Uterus (tissue), 4 donors: ENCODE measurements at places on chromosomes 6 and 20. TPM values are rescaled to one million over a fixed set of nuclear protein-coding genes. Genes with fewer than 3 reads are reported as not detected.

ZSCAN23 gene
- total RNA-seq: 21.3 TPM

PXMP4 gene
- 13.8 TPM for total RNA-seq

AKAP12 gene
- 47.6 TPM for total RNA-seq

SIGLEC1 gene
- total RNA-seq: 7.9 TPM

APCDD1L gene
- total RNA-seq: not detected

SMAP1 gene
- 27.4 TPM for total RNA-seq

DNA sequence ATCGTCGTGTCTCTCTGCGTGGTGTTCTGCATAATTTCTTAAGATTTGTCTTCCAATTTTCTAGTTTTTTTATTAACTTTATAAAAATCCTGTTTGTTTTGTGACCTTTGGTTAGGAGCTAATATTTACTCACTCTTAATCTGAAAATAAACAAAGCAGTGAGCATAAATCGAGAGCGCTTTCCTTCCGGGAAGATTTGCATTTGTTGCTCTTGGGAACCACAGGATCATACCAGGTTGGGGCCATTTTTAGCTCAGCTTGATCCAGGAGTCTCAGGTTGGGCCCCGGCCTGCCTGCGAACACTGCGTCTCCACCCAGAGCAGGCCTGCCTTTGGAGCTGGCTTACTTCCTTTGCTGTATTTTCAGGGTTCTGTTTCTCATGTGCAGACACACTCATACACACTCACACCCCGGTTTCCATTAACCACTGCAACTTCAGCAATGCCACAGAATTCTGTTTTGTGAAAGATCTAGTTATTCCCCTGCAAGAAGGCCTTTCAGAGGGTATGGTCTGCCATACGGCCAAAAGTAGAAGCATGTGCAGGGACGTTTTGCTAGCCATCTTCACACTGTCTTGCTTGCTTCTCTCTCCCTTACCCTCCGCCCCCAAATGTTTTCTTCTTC, 17.3 kb downstream of the BPHL start:
- DNase-seq: no peak

DNA sequence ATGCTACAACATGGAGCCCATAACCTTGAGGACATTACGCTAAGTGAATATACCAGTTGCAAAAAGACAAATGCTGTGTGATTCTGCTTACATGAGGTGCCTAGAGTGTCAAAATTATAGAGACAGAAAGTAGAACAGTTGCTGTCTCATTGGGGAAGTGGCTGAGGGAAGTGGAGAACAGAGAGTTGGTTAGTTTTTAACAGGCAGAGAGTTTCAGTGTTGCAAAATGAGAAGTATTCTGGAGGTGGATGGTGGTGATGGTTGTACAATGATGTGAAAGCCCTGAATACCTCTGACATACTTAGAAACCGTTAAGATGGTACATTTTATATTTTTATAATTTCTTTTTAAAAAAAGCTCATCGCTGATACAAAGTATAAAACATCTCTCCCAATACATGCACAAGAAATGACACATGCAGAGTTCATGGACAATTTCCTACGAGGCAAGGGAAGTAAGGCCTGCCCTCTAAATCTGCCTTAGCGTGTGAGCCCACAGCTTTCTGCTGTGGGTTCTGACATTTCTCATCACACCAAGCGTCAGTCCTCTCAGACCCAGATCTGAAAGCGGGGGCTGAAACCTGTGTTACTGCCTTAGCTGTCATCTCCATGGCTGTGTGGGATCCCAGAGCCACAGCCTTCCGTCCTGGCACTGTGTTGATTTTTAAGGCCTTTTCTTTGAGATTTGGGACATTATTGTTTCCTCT, 126.0 kb downstream of the RNASET2 start:
- DNase-seq: no peak

DNA sequence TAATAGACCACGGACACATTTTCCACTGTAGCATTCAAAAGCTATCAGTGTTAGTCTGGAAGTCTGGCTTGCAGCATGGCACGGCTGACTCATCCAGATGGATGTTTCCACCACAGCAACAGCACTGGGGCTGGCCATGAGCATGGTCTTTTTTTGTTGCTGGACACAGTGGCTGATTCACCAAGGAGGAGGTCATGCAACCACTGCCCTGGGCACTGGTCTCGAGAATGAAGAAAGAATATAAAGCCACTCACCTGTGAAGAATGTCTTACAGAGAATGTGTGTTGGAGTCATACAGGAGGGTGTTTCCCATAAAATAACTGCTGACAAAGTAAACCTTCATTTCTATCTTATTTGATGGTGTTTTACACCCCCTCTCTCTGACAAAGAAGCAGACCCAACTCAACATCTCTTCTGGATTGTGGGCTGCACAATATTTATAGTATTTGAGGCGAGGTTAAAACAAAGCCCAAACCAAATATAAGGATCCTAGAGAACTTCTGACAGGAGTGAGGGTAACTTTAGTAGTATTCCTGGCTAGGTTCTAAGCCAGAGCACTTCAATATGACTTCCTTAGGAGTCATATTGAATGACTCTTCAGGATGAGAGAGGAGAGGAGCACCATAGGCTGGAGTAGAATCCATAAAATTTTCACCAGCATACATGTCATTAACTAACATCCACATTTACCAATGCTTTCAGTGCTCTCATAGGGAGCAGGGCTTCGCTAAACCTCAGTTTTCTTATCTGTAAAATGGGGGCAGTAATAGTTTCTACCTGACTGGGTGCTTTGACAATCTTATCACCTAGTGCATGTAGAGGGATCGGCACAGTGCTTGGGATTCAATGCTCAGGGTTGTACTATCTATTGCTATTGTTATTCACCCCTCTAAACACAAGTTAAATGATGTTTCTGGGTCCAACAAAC, 121.4 kb downstream of the KIF13A start:
- DNase-seq: peak; percentile 80

GRCh38 chr6:12608016-12608860, 108.3 kb upstream of the PHACTR1 start:
- DNase-seq: no peak

- DNase-seq: no peak
These were observed 11.3 kb upstream of the RBCK1 start for GRCh38 chr20:396619-397431.

DNA sequence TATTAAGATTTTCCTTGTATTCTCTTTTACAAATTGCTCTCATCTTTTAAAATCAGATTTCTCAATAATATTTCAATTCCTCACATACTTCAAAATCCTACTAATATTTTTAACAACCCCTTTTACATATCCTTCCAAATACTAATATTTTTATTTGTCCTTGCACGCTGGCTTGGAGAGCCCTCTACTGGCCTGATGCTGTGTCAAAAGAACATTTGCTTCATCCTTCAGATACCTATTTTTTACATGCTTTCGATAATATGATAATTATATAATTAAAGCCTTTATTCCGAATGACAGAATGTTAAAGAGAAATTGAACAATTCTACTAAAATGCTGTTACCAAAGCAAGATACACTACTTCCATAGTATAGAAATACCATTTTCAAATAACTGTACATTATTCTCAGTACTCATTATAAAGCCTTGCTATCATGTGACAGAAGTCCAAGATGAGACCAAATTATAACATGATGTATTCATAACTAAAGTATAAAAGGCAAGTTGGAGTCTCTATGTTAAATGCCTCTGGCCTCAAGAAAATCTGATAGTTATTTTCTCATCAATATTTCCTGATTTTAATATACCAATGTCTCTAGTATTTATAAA, 39.0 kb upstream of the PLN start:
- no peak for DNase-seq

- DNase-seq: no peak
These were observed 135.3 kb upstream of the ARMC2 start for GRCh38 chr6:108712946-108713345.

- DNase-seq: no peak
These were observed 133.2 kb upstream of the PTPN1 start for GRCh38 chr20:50376888-50377459.

DNA sequence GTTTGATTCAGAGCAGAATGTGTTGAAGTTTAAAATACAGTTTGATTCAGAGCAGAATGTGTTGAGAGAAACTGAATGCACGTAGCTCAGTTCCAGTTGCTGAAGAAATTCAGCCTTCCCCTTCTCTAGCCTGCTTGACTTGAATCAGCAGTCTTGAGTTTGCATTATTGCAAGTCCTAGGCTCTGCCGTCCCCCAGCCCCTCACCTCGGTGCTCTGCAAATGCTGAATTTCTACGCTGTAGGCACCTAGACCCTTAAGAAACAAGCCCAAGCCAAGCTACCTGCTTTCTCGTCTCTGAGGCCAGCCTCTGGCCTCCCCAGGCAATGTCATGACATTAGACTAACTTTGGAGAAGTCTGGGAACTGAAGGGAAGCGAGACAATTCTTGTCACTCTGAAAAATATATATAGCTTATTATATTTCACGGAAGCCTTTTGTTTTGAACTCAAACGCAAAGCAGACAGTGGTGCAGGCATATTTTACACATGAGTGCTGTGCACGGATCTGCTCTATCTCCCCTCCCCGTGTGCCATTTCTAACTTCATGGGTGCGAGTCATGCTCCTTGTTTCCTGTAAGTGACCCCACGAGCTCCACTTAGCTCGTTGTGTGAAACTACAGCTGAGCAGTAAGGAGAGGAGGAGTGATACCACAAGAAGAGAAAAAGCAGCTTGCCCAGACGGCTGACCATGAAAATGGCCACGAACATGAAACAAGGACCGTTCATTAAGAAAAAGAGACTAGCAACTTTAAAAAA, 71.4 kb upstream of the DUSP22 start:
- DNase-seq: no peak

GRCh38 chr6:74366634-74367033, 670.6 kb downstream of the CD109 start:
- no peak for DNase-seq

GRCh38 chr6:111973118-111973761, 80.7 kb upstream of the CCN6 start:
- DNase-seq: peak; percentile 67

DNA sequence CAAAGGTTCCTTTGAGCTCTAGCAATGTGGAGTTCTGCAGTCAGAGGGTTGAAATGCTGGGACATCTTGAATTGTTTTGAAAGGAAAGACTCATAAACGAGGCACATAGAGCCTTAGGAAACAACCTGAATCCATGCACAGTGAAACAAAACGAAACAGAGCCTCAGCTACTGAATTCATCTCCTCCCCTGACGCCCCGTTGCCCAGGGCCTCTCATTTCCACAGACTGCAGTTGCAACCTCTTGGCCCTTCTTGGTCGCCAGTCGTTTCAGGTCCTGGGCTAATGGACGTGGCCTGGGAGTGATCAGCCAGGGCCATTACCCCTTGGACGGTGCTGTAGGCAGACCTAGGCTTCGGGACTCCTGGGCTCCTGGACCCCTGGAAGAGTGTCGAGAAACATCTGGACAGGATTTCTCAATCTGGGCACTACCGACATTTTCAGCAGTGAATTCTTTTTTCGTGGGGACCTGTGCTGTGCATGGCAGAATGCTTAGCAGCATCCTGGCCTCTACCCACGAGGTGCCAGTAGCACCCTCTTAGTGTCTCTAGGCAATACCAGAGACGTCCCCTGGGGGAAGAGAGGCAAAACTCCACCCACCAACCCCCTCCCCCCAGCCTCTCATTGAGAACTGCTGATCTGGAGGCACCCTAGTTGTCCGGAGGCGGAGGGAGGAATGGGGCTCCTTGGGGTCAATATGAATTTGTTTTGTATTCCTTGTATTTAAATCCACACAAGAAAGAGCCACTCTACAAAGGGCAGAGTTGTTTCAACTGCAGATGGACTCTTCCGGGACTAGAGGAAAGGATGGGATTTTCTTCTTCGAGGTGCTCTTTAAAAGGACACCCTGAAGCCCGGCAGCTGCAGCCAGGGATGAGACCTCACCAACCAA, 50.2 kb downstream of the TMEM242 start:
- DNase-seq: no peak

DNA sequence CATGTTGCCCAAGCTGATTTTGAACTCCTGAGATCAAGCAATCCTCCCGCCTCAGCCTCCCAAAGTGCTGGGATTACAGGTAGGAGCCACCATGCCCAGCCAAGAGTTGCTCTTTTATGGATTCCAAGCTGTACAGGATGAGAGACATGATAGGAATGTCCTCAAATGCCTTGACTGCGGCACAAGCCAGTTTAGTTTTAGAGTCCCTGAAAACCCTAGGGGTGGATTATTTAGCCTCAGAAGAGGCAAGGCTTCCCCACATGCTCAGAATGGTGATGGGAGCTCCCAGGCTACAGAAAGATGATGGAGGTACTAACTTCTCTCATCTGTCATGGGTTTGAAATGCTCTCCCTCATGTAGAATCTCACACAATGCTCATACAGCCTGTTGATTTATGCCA, 280.5 kb upstream of the PRND start:
- DNase-seq: no peak

DNA sequence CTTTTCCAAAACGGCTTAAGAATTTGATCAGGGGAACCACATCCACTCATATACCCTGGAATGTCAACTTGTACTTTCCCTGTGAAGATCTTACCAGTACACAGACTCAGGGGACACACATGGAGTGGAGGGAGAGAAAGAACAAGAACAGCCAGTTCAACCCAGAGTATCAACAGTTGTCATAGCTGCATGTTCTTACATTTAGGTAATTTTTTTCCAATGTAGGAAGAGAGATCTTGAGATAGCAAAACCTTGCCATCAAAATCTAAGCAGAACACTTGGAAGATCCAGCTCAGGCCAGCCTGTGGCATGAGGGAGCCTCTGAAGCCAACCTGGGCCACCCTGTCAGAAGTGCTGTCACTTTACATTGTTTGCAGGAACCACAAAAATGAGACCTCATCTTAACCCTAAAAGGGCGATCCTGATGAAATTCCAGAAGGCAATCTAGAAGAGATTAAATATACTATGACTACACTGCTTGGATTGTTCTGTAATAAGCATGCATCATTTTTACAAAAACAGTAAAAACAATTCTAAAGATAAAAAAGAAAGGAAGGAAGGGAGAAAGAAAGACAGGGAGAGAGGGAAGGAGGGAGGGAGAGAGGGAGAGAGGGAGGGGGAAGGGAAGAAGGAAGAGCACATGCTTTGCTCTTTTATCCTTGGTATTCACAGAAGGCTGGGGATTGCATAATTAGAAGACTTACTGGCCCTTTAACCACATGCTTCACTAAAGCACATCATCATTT, 124.7 kb upstream of the TCF21 start:
- no peak for DNase-seq

DNA sequence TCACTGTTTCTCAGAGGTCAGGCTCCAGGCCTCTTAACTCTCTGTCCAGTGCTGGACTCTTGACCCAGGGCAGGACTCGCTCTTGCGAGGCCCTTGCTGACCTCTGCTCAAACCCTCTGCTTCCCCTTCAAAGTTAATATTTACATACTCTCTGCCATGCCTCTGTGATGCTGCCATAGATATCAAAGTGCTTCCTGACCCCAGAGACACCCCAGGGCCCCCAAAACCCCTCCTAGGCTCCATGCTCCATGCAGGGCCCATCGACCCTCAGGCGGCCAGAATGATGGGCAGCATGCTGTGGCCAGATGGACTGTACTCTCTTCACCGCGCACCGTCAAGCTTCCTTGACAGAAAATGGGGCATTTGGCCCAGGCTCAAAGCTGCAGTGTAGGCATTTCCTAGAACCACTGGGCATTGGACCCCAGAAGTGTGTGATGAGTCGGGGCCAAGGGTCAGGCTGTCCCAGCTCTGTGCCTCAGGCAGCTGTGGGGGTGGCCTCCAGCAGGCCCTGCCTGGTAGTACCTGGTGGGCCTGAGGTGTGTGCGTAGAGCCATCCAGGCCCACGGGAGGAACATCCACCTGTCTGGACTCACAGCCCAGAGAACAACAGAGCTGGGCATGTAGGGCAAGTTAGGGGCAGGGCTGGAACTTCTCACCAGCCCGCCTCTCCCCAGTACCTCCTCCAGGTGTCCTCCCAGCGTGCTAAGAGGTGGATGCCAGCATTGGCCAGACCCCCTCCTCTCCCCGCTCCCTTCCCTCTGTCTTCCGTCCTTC, 142.8 kb downstream of the VEGFA start:
- DNase-seq: no peak

- no peak for DNase-seq
These were observed 3.8 kb upstream of the IER3 start for GRCh38 chr6:30747902-30748769.
